NCI-H446 treated with DMSO at 0.1 percent for 48 hours (cell line): ENCODE measurements at places on chromosomes 13 and 19.

GRCh38 chr13:105952973-105953290, 582.5 kb downstream of the EFNB2 start:
- no peak for DNase-seq

DNA sequence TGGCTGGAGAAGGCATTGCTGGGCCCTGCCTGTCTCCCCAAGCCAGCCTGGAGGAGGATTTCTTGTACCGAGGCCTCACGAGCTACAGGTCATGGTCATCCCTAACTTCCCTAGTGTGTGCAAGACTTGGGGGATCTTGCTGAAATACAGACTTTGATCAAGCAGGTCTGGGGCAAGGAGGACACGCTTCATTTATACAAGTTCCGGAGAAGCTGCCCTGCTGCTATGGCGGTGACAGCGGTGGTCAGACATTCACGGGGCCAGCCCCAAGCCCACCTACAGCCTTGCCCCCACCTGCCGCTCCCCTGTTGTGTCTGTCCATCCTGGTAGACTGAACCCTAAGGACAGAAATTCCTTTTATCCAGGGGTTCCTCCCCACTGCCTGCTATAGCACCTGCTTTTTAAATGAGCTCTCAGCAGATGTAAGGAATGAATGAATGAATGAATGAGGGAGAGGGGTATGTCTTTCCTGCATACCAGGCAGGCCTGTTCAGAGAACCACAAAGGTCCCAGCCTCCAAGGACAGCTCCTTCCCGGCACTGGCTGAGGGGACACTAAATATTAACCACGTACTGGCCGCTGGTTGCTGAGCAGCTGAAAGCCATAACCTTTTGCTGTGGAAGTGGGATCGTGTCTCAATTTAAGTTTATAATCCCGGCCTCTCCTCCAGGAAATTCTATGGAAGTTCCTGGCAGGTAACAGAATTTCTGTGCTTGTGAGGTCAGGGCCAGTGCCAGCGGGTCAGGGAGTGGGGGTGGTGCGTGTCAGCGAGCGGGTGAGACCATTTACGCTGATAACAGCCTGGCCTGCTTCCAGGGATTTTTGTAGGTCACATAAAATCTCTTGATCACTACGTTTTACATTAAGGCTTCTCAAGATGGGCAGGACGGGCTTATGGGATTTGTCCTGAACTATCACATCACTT, 27.1 kb downstream of the TSSK6 start:
- no peak for DNase-seq

DNA sequence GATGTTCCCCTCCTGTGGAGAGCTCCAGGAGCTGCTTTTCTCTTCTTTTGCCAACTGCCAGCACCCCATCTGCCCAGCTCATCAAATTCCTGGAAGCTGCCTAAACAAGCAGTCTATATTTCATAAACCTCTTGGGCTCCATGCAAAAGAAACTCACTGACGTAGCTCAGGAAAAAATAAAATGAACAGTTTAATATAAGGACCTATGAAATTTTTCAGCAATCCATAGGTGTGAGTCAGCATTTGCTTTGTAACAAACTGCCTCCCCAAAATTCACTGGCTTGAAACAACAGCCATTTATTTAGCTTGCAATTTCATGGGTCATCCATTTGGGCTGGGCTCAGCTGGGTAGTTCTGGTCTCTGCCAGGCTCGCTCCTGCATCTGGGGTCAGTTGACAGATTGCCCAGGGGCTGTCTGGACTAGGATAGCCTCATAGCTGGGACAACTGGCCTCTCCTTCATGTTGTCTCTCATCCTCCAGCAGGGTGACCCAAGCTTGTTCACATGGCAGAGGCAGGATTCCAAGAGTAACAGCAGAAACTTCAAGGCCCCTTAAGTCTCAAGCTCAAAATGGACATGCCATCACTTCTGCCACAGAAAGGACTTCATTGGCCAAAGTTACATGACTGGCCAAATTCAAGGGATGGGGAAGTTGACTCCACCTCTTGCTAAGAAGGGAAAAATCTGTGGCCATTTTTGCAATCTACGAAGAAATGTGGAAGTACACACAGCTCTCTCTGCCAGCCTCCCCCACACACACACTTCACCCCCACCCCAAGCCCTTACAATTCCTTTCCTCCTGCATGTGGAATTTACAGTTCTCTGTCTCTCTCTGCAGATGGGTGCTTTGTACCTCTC, 7.9 kb upstream of the PVR start:
- peak; percentile 14 for DNase-seq

DNA sequence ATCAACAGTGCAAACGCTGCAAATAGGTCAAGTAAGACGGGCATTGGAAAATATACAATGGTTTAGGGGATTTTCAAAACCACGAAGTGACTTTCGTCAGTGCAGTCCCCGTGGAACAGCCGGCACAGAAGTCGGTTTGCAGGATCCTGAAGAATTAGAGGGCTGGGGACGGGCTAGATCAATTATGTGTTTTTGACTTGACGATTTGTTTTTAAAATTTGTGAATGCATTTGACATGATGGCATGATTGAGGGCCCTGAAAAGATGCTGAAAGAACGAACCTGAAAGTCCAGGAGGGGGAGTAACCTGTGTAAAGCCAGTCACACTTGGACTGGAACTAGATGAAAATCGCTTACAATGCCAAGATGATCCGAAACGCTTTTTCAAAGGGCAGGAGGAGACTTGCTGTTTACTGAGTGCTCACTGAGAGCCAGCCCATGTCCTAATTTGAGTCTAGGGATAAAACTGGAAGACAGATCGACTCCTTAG, 8.9 kb upstream of the DGKH start:
- DNase-seq: no peak

DNA sequence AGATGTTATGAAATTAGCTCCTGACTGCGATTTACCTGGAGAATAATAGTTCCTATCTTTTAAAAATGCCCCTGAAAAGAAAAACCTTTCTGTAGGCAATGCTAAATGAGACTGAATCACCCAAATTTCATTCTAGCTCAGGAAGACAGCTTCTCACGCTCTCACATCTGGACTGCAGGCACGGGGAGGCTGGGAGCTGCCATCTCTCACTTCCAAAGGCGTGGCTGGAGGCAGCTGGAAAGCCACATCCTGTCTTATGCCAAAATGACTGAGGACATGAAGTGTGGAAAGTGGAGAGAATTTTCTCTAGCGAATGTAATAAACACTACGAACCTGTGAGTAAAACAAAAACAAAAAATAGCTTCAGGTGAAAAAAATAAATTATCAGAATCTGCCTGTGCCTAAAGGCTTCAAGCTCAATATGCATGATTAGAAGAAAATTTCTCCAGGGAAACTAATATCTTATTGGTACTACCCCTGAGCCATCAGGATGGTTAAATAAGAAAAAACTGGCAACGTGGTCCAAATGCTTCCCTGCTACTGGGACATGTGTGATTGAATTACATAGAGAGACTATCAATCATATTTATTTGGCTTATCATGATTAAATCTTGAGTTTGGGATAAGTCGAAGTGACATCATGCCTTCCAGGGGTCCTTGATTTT, 58.1 kb upstream of the UBL3 start:
- no peak for DNase-seq

GRCh38 chr13:84870190-84870589, 929.0 kb downstream of the SLITRK6 start:
- DNase-seq: no peak

DNA sequence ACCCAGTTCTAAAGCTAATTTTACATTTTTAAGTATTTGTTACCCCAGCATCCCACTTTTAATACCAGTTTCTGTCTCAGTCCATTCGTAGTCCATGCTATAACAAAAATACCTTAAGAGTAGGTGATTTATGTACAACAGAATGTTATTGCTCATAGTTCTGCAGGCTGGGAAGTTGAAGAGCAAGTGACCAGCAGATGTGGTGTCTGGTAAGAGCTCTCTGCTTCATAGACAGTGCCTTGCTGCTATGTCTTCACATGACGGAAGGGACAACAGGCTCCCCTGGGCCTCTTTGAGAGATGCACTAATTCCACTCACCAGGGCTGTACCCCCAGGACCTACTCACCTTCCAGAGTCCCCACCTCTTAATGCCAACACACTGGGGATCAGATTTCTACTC, 96.6 kb downstream of the COL4A2 start:
- no peak for DNase-seq

GRCh38 chr13:31200637-31200971, 829 bp downstream of the B3GLCT start:
- no peak for DNase-seq
